ENCODE measurements at places on chromosomes 13 and 19.

DNA sequence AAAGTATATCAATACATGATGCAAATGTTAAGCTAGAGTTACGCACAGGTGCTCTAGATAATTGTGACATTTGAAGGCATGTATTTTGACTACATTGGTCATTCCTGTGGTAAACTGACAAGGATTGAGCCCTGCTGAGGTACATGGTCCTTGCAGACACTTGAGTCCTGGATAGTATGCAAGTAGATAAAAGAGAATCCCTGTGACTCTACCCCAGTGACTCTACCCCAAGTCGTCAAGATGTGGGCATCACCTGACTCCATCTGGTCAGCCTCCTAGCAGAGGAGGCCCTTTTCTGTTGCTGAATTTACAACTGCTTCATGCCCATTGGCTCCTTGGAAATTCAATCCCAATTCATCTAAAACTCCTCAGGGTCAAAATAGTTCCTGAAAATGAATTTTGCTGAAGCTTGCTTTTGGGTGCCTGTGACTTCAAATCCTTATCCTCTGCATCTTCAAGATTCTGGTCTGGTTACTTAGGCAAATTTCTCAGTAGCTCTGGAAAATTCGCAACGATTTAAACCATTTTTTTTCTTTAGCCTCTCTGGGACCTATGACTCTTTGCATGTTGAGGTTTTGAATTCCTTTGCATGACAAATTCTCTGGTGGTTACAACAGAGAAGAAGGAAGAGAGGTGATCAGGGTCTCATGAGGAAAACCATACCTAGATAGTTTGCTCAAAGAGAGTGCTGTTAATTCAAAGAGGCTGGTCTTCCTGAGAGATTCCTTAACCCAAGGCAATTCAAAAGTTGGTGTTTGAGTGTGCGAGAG lies 422.1 kb downstream of the FGF9 start:
- no peak for DNase-seq

DNA sequence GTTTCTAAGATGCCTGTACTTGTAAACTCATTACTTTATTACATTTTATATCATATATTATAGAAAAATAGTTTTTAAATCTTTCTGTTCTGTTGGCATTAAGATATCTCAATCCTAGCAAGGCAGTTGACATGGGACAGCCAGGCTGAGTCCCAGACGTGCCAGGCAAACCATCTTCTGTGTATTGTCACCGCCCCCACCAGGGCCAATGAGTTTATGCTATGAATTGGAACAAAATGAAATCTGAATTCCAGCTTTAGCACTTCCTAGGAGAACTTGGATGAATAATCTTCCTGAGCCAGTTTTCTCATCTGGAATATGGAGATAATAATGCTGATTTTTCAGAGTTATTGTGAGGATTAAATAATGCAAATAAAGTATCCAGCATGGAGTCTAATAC lies 79.9 kb upstream of the GSX1 start:
- DNase-seq = peak; percentile 17

DNA sequence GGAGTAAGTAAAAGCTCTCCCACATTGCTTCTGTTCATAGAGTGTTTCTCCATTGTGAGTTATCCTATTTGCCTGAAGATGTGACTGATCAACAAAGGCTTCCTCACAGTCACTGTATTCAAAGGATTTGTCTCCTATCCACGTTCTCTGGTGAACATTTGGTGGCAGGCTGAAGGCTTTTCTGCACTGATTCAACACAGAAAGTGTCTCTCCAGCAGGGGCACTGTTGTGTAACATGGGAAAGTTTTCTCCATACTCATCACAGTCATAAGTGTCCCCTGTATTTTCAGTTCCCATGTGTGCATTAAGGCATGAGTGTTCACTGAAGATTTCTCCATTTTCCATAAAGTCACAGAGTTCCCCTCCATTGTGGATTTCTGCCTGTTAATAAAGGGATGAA lies 17.6 kb downstream of the ZNF121 start:
- DNase-seq = no peak

GRCh38 chr19:50626011-50626410 lies 13.7 kb downstream of the SYT3 start:
- no peak for DNase-seq

GRCh38 chr19:35395382-35396199 lies 24.7 kb downstream of the GPR42 start:
- DNase-seq = no peak

DNA sequence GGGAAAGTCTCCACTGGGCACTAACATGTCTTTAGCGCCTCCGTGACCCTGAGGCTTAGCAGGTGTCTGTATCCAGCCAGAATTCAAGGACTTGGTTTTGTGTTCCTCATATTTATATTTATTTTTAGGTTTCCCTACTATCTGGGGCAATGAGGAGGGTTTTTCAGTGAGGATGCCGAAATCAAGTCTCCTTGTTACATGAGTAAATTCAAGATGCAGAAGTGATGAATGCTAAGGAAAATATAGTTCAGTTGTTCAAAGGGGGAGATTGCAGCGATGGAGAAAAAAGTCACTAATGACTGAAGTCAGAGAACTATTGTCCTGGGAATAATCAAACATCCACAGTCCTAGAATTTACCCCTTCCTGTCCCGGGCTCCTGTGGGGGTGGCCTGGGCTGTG lies 791 bp upstream of the ADGRE2 start:
- no peak for DNase-seq

DNA sequence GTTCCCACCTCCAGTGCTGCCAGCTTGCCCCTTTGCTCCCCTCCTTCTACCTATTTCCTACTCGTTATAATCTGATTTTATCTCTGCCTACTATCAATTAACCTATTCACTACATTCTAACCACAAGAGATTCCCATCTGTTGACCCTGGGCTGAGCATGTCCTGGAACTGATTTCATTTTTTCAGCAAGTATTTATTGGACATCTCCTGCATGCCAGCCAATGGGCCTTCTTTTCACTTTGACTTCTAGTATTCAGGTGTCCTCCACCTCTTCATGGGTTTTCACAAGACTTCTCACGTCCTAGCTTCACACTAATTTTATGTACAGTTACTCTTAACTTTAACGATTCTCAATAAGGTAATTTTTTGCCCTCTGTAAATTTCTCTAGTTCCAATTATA lies 282.7 kb upstream of the KLHL1 start:
- no peak for DNase-seq

- peak; percentile 88 for DNase-seq
Observed at GRCh38 chr19:29873024-29873800, 61.4 kb downstream of the CCNE1 start.

DNA sequence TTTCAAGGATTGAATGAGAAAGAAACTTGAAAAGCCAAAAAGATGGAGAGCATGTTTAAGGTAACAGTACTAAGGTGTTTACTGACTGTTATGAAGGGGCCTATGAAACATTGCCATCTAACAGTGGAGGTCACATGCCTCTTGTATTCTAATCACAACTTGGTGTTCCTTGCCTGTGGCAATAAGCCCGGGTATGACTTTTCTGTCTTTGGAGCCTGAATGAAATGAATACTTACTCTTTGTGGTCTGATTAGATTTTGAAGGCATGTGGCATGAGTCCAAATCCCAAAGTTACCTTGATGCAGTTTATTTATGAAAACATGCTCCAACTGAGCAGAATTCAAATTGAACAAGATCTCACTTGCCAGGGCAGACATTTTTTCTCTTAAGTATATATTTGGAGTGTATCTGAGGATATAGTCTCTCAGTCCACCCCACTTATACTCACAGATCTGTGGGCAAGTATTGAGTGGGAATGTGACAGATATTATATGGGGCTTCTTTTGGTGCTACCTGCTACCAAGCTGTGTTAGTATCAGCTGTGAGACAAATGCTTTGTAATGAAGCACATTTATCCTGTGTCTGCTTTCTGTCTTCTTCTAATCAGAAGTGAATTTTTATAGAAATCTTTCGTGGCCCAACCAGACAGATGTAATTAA lies 67.5 kb downstream of the B3GLCT start:
- DNase-seq = no peak

DNA sequence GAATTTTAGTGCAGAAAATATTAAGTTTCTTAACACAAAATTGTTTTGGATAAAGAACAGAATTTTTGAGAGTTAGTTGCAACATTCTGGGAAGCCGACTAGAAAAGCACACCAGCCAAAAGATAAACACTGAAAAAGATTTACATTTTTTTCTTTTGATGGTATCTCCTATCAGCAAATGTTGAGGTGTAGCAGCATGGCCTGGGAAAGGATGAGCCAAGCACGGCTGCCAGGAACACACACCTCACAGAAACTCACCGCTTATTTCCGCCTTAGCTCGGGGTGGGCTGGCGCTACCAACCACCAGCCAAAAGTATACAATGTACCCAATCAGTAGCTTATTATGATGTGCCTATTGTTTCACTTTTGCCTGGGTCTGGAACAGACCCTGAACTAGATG lies 134.7 kb downstream of the MIPEP start:
- no peak for DNase-seq

- DNase-seq = peak; percentile 60
Observed at GRCh38 chr13:21625366-21625765, 21.4 kb upstream of the MICU2 start.

- DNase-seq = no peak
Observed at GRCh38 chr13:92488249-92488852, 738.3 kb upstream of the GPC6 start.

DNA sequence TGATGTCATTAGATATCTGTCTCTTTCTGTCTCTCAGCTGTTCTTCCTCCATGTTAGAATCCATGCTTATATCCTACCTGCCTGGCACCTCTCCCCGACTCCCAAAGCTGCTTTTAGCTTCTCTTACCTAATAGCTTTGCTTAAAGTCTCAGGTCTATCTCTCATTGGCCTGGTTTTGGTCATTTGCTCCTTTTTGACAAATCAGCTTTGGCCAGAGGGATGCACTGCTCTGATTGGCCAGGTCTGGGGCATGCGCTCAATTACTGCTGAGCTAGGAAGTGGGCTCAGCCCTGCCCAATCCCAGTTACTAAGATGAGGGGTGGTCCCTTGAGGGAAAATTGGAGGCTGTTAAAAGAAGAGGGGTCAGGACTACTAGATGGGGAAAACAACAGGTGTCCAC lies 11.5 kb upstream of the CLASRP start:
- DNase-seq = no peak

DNA sequence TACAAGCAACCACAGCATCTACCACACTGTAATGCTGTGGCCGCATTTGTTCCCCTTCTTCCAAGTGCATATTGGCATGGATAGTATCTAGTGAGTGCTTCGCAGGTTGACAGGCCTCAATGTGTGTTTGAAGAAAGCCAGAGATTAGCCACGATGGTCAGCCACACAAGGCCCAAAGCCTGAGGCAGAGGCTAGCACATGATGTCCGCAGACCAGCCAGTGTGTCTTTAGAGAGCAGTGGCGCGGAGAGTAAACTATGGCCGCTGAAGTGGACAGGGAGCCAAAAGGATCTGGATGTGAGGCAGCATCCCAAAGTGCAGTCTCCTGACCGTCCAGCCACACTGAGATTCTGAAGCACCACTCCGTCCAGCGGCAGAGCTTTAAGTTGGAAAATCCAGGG lies 36.0 kb downstream of the BRD4 start:
- no peak for DNase-seq

GRCh38 chr19:33403973-33404304 lies 30.4 kb downstream of the CEBPG start:
- DNase-seq = no peak

- DNase-seq = no peak
Observed at GRCh38 chr19:6754136-6754535, 13.1 kb downstream of the SH2D3A start.

GRCh38 chr19:18023622-18024251 lies 15.8 kb downstream of the ARRDC2 start:
- DNase-seq = peak; percentile 47

DNA sequence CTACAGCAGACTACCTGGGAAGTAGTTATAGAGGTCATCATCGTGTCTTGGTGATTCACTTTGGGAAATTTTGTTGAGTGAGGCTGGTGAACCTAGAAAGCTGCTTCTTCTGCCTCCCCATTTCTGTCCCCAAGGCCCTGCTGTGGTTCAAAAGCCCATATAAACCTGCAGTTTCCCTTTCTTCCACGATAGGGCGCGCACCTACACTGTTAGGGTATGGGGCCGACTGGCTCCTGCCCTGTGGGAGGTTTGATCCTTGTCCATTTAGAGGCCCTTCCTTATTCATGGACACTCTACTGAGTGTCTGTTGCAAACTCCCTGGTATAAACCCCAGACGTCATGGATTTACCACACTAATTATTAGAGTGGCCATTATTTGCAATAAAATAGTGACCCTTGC lies 191.8 kb downstream of the GGACT start:
- no peak for DNase-seq

DNA sequence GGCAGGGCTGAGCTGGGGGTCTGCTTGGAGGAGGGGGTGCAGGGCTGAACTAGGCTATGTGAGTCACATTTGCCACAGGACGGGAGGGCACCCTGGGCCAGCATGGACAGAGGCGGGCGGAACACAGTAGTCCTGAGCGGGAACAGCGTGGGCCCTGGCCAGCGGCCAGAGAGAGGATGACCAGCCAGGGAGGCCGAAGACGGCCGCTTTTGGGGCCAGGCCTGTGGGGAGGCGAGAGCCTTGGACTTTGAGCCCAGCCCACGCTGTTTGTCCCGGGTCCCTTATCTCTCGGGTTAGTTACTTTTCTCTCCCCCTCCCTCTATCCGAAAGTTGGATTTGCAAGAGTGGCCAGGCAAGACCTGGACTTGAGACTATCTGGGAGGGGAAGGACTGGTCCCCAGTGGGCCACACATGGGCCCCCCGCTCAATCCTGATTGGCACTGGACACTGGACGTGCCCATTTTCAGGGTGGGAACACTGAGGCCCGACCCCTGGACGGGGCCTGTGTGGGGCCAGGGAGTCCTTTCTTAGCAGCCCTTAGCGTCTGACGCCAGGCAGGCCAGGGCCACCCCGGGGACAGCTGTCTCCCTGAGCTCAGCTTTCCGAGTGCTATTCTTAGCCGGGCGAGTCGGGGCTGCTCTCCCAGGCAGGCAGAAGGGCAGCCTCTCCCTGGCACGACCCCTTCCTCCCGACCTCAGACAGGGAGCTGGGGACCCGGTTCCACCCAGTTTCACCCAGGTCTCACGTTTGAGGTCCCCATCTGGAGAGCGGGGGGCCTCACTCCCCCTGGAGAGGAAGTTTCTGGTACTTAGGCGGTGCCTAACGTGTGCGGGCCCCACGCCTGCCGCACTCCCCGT lies 833 bp downstream of the GAMT start:
- peak; percentile 67 for DNase-seq

- DNase-seq = no peak
Observed at GRCh38 chr13:44132710-44133109, 240.9 kb upstream of the SERP2 start.

DNA sequence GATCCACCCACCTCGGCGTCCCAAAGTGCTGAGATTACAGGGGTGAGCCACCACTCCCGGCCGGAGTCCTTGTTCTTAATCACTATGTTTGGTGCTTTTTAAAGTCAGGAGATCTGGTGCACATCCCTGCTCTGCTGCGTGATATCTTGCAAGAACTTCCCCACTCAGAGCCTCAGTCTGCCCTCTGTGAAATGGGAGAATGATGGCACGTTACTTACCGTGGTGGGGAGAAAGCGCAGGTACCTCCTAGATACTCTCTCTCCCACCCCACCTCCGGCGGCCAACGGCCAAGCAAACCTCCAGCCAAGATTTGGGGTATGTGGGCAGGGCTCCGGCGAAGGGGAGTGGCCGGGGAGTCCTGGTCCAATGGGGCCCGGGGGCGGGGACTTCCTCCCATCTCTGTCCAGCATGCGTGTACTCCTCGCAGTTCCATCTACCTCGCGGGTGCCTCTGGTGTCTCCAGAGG lies at the start of gene RYR1:
RYR1 (plus strand) TSS at position 424 of the 466 bp plus-strand sequence. CDS start 139 bp downstream, outside the sequence.
- DNase-seq = peak; percentile 91
